Gastrocnemius medialis (tissue), 4 donors: ENCODE measurements at places on chromosomes 6 and 20.
A peak's percentile ranks its signal among the peaks of the same experiment; 100 is the strongest.

- H3K4me1 ChIP-seq: peaks cover 21% of the 10 kb centered on the region
- DNase-seq: peak; percentile 53
- no peaks in the 10 kb centered on the region for H3K36me3 ChIP-seq
- peak overlapping the region; percentile 96 for H3K4me3 ChIP-seq
- H3K27me3 ChIP-seq: no peaks in the 10 kb centered on the region
Observed at GRCh38 chr20:2652724-2653555, 508 bp downstream of the NOP56 start.

DNA sequence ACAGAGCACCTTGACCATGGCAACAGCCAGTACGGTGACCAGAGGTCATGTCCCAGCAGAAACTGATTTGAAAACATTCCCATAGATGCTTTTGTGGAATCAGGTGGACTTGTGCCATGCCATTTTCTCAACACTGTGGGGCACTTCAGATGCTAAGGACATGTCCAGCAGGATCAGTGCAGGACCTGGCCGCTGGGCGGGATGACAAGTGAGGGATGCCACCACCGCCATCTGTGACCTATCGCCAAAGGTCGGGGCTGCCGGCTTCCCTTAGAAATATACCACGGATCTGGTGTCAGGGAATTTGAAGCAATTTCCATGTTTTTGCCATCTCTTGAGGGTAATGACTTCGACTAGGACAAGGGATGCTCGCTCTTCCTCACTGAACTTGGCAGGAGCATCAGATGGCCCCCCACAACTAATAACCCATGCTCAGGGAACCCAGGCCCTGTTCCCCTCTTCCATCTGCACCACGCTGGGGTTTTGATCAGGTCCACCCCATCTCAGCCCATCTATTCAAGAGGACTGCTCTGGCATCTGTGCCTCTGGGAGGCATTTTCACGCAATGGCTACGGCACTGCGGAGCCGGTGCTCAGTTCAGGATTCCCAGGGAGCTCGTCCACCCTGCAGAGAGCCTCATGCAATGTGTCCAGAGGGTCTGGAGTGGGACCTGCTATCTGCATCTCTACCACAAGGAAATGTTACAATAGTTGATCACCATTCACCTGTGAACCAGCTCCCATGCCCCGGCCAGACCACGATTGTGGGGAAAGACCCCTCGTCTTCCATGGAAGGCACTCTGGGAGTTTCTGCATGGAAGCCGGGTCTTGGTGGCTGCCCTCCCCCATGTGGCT is 302.6 kb downstream of the TAF4 start:
- H3K4me3 ChIP-seq: no peak overlapping the region
- no peaks in the 10 kb centered on the region for H3K4me1 ChIP-seq
- H3K27me3 ChIP-seq: peaks cover 3% of the 10 kb centered on the region
- H3K27ac ChIP-seq: no peak overlapping the region
- no peaks in the 10 kb centered on the region for H3K36me3 ChIP-seq
- no peak for DNase-seq

- no peaks in the 10 kb centered on the region for H3K36me3 ChIP-seq
- no peak for DNase-seq
- H3K4me1 ChIP-seq: no peaks in the 10 kb centered on the region
- H3K27ac ChIP-seq: no peak overlapping the region
- H3K4me3 ChIP-seq: no peak overlapping the region
- H3K27me3 ChIP-seq: no peaks in the 10 kb centered on the region
Observed at GRCh38 chr6:66948106-66948505, 1241.1 kb upstream of the EYS start.

GRCh38 chr6:129576456-129576855 is 133.5 kb downstream of the ARHGAP18 start:
- no peaks in the 10 kb centered on the region for H3K27me3 ChIP-seq
- no peak for DNase-seq
- H3K27ac ChIP-seq: no peak overlapping the region
- H3K36me3 ChIP-seq: peaks cover 8% of the 10 kb centered on the region

DNA sequence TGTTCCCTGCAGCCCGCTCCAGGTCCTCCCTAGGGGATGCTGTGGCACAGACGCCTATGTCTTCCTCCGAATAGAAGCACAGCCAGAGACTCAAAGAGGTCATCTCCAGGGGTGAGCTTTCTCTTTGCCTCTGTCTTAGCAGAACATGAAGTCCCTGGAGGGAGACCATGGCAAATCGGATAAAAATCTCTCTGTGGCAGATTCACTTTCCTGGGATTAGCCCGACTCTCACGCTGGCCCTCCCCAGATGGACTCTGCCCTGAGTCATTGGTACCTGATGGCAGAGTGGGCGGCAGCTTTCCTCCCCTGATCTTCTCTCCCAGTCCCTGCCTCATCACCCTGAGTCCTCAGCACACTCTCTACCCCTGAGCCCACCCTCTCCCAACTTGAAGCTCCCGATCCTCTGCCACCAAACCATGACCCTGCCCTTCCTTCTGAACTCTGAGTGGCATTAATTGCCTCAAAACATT is 58.0 kb upstream of the CCDC167 start:
- no peaks in the 10 kb centered on the region for H3K36me3 ChIP-seq
- DNase-seq: no peak
